ENCODE measurements at places on chromosomes 5 and 9. TPM values are rescaled to one million over a fixed set of nuclear protein-coding genes. Genes with fewer than 3 reads are reported as not detected.

- DNase-seq: no peak
Observed at GRCh38 chr9:98477884-98478283, 222.4 kb upstream of the TBC1D2 start.

- DNase-seq: no peak
Observed at GRCh38 chr5:12799165-12799564, 894.9 kb upstream of the CTNND2 start.

GRCh38 chr5:160183075-160183474 is 46.2 kb upstream of the FABP6 start:
- no peak for DNase-seq

- no peak for DNase-seq
Observed at GRCh38 chr5:43268188-43268820, 44.9 kb downstream of the HMGCS1 start.

DNA sequence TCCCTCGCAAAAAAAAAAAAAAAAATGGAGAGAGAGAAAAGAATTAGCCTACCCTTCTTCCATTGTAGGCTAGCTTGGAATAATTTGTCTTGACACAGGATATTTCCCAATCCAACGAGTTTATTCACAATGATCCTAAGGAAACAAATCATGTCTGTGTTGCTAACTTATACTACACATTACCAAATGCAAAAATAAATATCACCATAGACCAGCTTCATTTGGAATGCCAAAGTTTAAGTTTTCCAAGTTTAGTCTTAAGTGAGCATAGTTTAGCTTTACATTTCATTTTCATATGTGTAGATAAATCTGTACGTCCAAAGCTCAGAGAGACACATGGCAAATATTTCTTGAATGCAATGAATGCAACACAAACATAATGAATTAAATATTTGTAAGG is 1106.2 kb upstream of the DMAC1 start:
- DNase-seq: no peak

The ZDHHC11B gene
- total RNA-seq: 0.07 TPM

Data from H7 (cell line).